ENCODE measurements at places on chromosomes 11 and 22.

GRCh38 chr11:11425806-11426205 is 72.8 kb upstream of the CSNK2A3 start:
- DNase-seq, result no peak

- DNase-seq, result no peak
Measured at GRCh38 chr11:87125257-87125656, 87.5 kb downstream of the TMEM135 start.

- no peak for DNase-seq
Measured at GRCh38 chr22:49209452-49210195, 618.0 kb downstream of the BRD1 start.

GRCh38 chr11:30521297-30522071 is 64.7 kb downstream of the MPPED2 start:
- DNase-seq, result no peak

GRCh38 chr11:79052544-79052943 is 388.3 kb downstream of the TENM4 start:
- no peak for DNase-seq

DNA sequence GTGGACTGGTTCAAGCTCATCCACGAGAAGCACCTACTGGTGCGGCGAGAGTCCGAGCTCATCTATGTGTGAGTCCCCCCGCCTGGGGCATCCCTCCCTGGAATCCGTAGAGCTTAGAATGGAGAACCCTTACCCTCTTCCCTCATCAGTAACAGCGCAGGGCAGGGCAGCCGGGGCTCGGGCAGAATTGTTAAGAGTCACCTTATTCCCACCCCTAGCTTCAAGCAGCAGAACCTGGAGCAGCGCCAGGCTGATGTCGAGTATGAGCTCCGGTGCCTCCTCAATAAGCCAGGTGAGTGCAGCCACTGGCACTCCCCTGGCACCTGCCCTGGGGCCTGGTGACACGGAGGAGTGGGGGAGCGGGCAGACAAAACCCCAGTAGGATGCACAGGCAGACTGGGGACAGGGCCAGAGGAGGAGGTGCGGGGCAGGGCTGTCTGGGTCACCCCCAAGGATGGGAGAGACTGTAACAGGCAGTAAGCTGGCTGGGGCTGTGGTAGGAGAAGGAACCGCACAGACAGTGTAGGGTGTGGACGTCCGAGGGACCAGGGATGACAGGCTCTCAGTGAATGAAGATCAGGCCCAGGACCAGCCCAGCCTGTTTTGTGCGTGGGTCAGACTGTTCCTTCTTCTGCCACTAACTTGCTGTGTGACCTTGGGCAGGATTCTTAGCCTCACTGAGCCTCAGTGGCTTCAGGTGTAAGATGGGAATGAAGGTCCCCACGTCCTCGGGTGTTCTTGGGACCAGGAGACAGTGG is 20.4 kb downstream of the C22orf23 start:
- DNase-seq, result no peak

DNA sequence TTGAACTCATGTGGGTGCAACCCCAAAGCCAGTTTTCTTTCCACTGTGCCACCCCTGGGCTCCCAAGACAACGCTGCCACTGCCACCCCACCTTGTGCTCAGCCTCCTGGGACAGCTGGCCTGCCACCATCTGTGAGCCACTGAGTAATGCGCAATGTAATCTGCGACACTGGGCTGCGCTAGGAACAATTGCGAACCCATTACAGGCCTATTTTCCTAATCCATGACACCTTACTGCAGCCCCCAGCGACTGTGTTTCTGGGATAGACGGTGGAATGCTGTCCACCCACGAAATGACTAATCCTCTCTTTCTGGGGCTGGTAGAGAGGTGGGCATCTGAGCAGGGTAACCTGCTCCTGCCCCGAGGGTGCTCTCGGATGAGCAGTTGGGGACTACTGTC is 22.2 kb downstream of the FLRT1 start:
- DNase-seq, result no peak

- DNase-seq, result no peak
Measured at GRCh38 chr11:87265132-87265531, 227.4 kb downstream of the TMEM135 start.

- DNase-seq, result no peak
Measured at GRCh38 chr11:13098063-13098462, 88.9 kb downstream of the RASSF10 start.

DNA sequence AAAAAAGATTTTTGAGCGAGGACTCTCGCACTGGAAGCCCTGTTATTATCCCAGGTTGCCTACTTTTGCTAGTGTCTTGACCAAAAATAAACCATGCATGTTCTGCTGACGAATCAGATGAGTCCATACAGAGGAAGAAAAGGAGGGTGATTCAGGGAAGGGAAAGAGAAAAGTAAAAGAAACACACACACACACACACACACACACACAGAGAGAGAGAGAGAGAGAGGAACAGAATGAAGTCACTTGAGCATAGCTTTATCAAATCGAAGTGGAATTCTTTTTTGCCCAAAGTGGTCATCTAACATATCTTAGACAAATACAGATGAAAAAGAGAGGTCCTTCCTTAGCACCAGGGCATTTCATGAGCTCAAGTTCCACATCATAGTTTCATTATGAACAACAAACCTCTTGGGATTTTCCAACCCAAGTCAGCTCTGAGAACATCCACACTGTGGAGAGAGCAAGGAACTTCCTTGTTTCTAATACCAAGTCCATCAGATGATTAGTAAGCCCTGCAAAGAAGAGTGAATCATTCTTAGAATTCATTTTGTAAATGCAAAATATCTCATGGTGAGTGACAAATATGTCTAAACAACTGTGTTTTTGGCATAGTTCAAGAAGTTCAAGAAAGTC is 7.7 kb upstream of the MMP12 start:
- no peak for DNase-seq

GRCh38 chr11:57541169-57541568 is 3.8 kb downstream of the SMTNL1 start:
- DNase-seq, result no peak

GRCh38 chr11:126341760-126342161 is 13.7 kb upstream of the ST3GAL4 start:
- no peak for DNase-seq

DNA sequence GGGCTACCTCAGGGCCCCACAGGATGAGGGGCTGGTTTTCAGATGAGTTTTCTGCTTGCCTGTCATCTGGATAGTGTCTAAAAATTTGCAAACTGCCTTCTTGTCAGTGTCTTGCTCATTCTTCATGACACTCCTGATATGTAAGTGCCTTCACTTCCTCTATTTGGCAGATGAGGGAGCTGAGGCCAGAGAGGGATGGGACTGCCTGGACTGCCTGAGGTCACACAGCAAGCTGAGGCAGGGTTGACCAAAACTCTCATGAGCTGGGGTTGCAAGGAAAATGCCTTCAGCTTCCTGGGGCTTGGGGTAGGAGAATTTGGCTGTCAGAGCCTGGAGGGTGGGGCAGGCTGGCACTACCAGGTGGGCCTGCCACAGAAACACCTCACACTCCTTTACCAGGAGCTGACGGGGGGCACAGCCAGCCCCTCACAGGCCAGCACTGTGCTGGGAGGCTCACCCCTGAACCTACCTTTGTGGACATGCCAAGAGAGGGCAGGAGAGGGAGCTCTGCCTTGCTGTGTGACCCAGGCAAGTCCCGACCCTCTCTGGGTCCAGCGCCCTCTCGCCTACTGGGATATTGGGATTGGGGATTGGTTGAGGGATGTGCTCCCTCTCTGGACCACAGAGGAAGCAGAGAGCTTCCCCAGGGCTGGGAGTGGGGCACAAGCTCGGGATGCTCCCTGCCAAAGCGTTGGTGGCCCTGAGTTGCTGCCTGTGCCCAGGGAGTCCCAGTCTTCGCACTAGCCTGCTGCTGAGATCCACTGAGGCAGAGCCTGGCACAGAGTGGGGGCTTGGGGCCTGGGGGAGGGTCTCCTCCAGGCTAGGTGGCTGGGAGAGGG is 1.9 kb upstream of the P2RY6 start:
- no peak for DNase-seq

GRCh38 chr22:36486619-36487384 is 5.4 kb upstream of the TXN2 start:
- DNase-seq, result peak; percentile 19

DNA sequence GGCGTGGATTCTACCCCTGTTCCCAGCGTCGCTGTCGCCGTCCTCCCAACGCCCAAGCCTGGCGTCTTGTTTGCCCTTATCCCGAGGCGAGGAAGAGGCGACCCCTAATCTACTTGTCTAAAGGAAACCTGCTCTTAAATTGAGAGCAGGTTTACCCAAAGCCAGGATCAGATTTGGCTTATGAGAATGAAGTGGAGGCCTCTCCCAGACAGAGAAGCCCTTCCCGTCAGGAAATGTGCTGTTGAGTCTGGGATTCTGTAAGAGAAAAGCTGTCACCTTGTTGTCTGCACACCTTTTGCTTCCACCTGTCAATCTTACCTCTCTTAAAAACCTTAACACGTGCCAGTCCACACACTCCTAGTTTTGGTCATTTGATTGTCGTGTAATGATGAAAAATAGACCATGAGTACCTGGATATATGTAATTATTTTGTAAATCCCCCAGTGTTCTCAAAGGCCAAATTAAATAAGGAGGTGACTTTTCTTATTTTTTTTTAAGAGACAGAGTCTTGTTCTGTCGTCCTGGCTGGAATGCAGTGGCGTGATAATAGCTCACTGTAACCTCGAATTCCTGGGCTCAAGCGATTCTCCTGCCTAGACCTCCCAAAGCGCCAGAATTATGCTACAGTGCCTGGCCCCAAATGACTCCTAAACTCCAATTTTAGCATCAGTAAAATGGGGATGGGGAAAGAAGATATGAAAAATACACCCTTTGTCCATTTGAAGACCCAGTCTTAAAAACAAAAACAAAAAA is 627 bp downstream of the GTF2H1 start:
- no peak for DNase-seq

GRCh38 chr11:68948935-68949334 is 31.9 kb downstream of the MRGPRD start:
- no peak for DNase-seq

- DNase-seq, result no peak
Measured at GRCh38 chr11:92826136-92826535, 143.3 kb upstream of the MTNR1B start.

DNA sequence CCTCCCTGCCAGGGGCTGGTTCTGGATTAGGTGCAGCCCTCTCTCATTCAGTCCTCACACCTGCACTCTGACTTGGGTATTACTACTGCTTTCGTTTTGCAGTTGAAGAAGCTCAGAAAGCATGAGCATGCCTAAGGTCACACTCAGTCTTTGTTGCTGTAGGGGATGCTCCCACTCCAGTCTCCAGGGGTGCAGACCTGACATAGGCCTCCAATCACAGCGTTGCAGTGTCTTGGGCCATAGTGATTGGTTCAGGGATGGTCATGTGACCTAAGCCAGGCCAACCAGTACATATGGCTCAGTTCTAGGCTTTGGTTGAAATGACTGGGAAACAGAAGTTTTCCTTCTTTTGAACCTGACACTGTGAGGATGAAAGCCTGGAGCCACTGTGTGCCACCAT is 61.7 kb downstream of the FBXO7 start:
- DNase-seq, result no peak

- DNase-seq, result no peak
Measured at GRCh38 chr11:36478700-36479329, 31.3 kb downstream of the TRAF6 start.

- no peak for DNase-seq
Measured at GRCh38 chr11:86578727-86579405, 93.5 kb downstream of the ME3 start.

DNA sequence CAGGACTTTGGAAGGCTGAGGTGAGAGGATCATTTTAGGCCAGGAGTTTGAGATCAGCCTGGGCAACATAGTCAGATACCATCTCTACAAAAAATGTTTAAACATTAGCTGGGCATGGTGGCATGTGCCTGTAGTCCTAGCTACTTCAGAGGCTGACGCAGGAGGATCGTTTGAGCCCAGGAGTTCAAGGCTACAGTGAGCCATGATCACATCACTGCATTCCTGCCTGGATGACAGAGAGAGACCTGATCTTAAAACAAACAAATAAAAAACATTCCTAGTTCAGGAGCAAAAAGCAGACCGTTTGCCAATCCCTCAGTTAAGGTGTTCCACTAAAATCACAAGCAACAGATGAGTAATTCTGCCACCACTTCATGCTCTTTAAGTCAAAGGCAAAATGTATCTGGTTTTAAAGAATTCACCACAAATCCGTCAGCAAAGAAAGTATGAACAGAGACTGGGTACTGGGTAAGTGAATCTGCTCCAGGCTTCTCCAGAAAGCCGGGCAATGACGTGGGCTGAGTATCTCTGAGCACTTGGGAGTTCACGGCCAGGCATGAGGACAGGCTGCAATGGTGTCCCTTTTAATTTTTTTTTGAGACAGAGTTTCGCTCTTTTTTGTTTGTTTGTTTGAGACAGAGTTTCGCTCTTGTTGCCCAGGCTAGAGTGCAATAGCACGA is 19.5 kb downstream of the CLTCL1 start:
- no peak for DNase-seq

- no peak for DNase-seq
Measured at GRCh38 chr11:27551127-27551526, 44.6 kb upstream of the LIN7C start.
